ENCODE measurements at places on chromosomes 12 and 14.

DNA sequence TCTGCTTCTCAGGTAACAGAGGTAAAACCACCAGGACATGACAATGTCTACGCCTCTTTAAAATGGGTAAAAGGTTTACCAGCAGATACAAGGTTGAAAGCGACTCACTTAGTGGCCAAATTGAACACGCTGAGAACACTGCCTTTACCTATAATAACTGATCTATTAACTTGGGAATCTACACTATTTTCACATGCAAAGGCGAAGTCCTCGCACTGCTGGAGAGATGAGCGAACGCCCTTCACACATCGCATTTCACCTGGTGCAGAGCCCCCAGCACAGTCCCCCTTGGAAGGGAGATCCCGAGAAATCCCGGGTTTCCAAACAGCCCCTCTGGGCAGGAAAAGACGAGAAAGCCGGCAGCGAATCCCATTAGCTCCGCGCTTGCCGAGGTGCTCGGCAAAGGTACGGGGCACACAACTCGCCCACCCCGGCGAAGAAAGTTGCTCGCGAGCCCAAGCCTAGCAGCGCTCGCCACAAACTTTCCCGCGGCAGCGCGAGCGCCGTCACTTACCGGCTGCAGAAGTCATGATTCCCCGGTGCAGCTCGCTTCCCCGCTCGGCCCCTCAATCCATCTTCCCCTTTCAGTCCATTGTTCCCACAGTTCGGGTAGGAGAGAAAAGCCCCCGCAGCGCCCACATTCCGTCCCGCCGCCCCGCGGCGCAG lies 423 bp downstream of the FGD6 start:
- peak overlapping the region; percentile 73 for H3K4me3 ChIP-seq
- DNase-seq, result no peak
- H3K27me3 ChIP-seq, result no peaks in the 10 kb centered on the region

DNA sequence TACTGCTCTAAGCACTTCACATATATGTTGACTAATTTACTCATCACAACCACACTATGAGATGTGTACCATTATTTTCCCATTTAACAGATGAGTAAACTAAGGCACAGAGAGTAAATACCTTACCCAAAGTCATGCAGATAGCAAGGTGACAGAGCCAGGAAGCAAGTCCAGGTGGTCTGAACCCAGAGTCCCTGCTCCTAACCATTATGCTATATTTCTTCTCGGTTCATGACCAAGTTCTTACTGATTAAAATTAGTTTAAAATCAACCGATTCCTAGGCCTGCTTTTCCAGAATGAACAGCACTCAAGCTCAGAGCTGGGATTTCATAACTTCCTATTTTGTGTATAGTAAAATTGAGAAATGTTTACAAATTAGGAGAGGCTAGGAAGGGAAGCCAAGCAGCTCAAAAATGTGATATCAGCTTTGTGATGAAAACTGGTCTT lies 85.5 kb upstream of the EGLN3 start:
- H3K27me3 ChIP-seq, result no peaks in the 10 kb centered on the region
- no peak overlapping the region for H3K27ac ChIP-seq
- no peaks in the 10 kb centered on the region for H3K36me3 ChIP-seq

GRCh38 chr12:90020014-90020413 lies 311.4 kb upstream of the ATP2B1 start:
- H3K27ac ChIP-seq, result no peak overlapping the region
- DNase-seq, result no peak
- H3K4me1 ChIP-seq, result no peaks in the 10 kb centered on the region

DNA sequence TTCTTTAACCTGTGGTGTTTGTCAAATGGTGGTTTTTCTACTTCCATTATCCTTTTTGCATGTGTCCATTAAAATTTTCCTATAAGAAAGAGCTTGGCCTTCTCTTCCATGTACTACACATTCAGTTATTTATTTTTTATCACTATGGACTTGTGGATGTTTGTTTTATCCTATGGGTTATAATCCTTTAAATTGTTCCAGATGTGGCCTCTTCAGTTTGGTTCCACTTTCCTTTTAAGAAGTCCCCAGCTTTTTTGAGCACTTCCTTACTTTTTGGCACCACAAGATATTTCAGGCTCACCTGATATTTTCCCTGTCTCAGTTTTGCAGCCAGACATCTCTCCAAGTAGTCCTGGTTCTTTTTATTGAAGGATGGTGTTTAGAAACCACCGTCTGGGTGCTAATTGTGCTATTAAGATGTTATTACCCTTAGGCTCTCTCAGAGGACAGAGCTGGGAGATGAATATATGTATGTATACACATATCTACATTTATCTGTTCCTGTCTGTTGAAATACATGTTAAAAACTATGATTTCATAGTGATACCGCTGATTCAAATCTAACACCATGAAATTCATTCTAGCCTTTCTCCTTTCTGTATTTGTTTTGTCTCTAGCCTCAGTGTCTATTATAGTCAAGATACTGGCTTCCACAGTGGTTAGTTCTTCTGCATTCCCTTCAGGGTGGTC lies 408.5 kb upstream of the RGS6 start:
- no peak overlapping the region for H3K27ac ChIP-seq
- DNase-seq, result no peak
- no peaks in the 10 kb centered on the region for H3K36me3 ChIP-seq
- no peaks in the 10 kb centered on the region for H3K27me3 ChIP-seq
- H3K4me3 ChIP-seq, result no peak overlapping the region

GRCh38 chr12:120346681-120347080 lies 19.1 kb upstream of the PLA2G1B start:
- no peaks in the 10 kb centered on the region for H3K36me3 ChIP-seq
- H3K4me3 ChIP-seq, result no peak overlapping the region
- DNase-seq, result no peak
- H3K27me3 ChIP-seq, result no peaks in the 10 kb centered on the region

DNA sequence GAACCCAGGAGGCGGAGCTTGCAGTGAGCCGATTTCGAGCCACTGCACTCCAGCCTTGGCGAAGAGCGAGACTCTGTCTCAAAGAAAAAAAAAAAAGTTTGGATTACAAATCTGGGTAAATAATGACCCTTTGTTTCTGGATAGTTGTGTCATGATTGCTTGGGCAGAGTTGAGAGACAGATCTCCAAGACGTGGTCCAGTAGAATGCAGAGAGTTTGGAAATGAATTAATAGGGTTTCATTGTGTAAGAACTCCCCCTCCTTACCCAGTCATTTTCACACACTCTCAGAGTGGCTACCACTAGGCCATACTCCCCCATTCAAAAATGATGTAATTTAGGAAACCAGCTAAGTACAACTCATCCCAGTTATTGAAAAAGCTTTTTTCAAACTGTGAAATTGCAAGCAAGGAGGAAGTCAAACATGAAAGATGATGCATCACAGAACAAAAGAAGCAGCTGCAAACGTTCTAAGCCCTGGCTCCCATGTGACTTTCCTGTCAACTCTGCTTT lies 1331.9 kb downstream of the AACS start:
- H3K27ac ChIP-seq, result no peak overlapping the region
- no peaks in the 10 kb centered on the region for H3K36me3 ChIP-seq
- H3K27me3 ChIP-seq, result no peaks in the 10 kb centered on the region
- no peaks in the 10 kb centered on the region for H3K4me1 ChIP-seq
- H3K4me3 ChIP-seq, result no peak overlapping the region

DNA sequence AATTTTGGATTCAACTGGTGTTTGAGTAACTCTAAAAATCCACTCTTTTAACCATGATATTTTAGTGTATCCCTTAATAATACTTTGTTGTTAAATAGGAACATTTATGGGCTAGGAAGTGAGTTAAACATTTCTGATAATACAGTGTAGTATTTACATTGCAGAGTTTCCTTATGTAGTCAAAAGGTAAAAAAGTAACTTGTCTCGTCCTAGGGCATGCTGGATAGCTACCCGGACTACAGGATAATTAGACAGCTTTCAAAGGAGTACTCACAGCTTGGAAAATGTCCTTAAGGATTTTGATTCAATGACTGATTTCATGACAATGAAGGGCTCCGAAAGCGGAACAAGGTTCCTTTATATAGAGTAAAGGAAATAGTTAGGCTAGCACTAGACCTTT lies 14.5 kb upstream of the KITLG start:
- no peaks in the 10 kb centered on the region for H3K27me3 ChIP-seq
- no peak for DNase-seq
- no peak overlapping the region for H3K4me3 ChIP-seq
- H3K27ac ChIP-seq, result no peak overlapping the region

- H3K36me3 ChIP-seq, result no peaks in the 10 kb centered on the region
- no peak for DNase-seq
- H3K27me3 ChIP-seq, result no peaks in the 10 kb centered on the region
- no peak overlapping the region for H3K27ac ChIP-seq
- no peaks in the 10 kb centered on the region for H3K4me1 ChIP-seq
Observed at GRCh38 chr12:96636895-96637294, 147.5 kb downstream of the CFAP54 start.

DNA sequence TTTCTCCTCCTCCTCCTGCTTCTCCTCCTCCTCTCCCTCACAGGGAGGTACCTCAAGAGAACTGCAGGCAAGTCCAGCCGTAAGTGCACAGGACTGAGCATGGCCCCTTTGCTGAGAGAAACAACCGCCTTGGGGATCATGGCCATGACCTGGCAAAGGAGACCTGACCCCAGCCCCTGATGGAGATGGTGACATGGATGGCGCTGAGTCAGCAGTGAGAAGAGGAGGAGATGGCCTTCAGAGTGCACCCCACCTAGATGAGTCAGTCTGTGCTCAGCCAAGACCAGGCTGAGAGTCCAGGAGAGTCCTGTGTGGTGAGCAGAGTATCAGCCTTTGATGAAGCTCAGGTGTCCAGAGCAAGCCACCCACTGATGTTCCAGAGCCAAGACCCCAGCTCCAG lies 36.4 kb downstream of the MEG3 start:
- H3K27me3 ChIP-seq, result no peaks in the 10 kb centered on the region
- DNase-seq, result no peak
- H3K4me3 ChIP-seq, result no peak overlapping the region

- peak overlapping the region; percentile 46 for H3K4me3 ChIP-seq
- H3K4me1 ChIP-seq, result peaks cover 23% of the 10 kb centered on the region
- DNase-seq, result peak; percentile 61
- H3K27ac ChIP-seq, result peak overlapping the region; percentile 81
- no peaks in the 10 kb centered on the region for H3K36me3 ChIP-seq
- no peaks in the 10 kb centered on the region for H3K27me3 ChIP-seq
Observed at GRCh38 chr14:88005978-88006851, 1.3 kb downstream of the GPR65 start.

GRCh38 chr14:58296726-58297125 lies 1.6 kb upstream of the ARID4A start:
- H3K27me3 ChIP-seq, result no peaks in the 10 kb centered on the region
- H3K4me3 ChIP-seq, result peak overlapping the region; percentile 59
- DNase-seq, result no peak
- peaks cover 15% of the 10 kb centered on the region for H3K4me1 ChIP-seq

- H3K4me3 ChIP-seq, result no peak overlapping the region
- DNase-seq, result no peak
- H3K4me1 ChIP-seq, result no peaks in the 10 kb centered on the region
- H3K36me3 ChIP-seq, result no peaks in the 10 kb centered on the region
Observed at GRCh38 chr14:55904086-55904485, 214.1 kb upstream of the PELI2 start.

DNA sequence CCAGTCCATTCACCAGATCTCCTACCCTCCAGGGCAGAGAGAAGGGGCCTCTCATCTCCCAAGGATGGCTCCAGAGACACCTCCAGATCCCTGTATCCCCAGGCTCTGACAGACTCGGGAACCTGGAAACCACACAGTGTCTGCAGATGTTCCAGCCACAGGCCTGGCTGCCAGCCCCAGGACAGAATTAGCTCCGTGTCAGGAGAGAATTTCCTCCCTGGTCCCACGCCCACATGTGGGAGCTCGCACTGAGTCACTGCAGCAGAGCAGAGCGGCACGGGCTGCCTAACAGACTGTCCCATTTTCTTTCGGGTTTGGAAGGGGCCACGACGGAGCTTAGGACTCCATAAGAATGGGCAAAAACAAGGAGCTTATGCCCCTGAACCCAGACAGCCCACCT lies 33.6 kb downstream of the CMKLR1 start:
- no peaks in the 10 kb centered on the region for H3K27me3 ChIP-seq
- H3K36me3 ChIP-seq, result no peaks in the 10 kb centered on the region
- no peak overlapping the region for H3K4me3 ChIP-seq
- no peak for DNase-seq
- no peak overlapping the region for H3K27ac ChIP-seq
- H3K4me1 ChIP-seq, result peaks cover 4% of the 10 kb centered on the region

DNA sequence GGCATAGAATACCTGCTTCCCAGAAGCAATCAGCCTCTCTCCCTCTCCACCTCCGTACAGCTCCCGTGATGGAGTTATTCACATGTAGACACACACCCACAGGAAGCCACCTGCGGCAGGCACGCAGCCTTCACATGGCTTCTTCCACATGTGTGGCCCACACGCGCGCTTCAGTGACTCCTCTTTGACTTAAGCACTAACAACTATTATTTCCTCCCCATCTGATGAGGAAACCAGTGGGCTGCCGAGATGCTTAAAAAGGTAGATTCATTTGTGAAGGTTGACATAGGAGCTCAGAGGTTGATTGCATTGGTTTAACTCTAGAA lies 69.3 kb downstream of the PRMT8 start:
- H3K4me1 ChIP-seq, result no peaks in the 10 kb centered on the region
- no peak overlapping the region for H3K4me3 ChIP-seq
- DNase-seq, result no peak
- no peaks in the 10 kb centered on the region for H3K36me3 ChIP-seq
- no peak overlapping the region for H3K27ac ChIP-seq
- no peaks in the 10 kb centered on the region for H3K27me3 ChIP-seq

- H3K27me3 ChIP-seq, result no peaks in the 10 kb centered on the region
- H3K4me3 ChIP-seq, result no peak overlapping the region
- H3K27ac ChIP-seq, result no peak overlapping the region
- no peak for DNase-seq
- peaks cover 8% of the 10 kb centered on the region for H3K4me1 ChIP-seq
- no peaks in the 10 kb centered on the region for H3K36me3 ChIP-seq
Observed at GRCh38 chr14:65302571-65303189, 109.8 kb upstream of the FUT8 start.

GRCh38 chr12:107277855-107278254 lies 184.5 kb upstream of the CRY1 start:
- H3K36me3 ChIP-seq, result no peaks in the 10 kb centered on the region
- H3K4me1 ChIP-seq, result no peaks in the 10 kb centered on the region
- H3K27ac ChIP-seq, result no peak overlapping the region
- no peak for DNase-seq
- no peaks in the 10 kb centered on the region for H3K27me3 ChIP-seq
- H3K4me3 ChIP-seq, result no peak overlapping the region
